SK-N-SH (cell line): ENCODE measurements at places on chromosomes 7 and 10.
A peak's percentile ranks its signal among the peaks of the same experiment; 100 is the strongest.

DNA sequence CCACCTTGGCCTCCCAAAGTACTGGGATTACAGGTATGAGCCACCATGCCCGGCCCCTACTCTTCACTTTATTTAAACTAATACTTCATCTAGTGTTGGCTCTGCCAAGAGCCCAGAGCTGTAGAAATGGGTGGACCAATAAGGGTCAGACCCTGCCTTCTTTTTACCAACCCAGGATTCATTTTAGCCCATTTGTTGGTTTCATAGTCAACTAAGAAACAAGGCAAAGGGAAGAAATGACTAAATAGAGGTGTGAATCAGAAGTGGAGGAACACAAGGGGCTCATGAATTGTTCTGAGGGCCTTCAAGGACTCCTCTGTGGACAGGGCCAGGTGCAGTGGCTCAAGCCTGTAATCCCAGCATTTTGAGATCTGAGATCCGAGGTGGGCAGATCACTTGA, 1.1 kb downstream of the ANKRD2 start:
- no peak for DNase-seq

DNA sequence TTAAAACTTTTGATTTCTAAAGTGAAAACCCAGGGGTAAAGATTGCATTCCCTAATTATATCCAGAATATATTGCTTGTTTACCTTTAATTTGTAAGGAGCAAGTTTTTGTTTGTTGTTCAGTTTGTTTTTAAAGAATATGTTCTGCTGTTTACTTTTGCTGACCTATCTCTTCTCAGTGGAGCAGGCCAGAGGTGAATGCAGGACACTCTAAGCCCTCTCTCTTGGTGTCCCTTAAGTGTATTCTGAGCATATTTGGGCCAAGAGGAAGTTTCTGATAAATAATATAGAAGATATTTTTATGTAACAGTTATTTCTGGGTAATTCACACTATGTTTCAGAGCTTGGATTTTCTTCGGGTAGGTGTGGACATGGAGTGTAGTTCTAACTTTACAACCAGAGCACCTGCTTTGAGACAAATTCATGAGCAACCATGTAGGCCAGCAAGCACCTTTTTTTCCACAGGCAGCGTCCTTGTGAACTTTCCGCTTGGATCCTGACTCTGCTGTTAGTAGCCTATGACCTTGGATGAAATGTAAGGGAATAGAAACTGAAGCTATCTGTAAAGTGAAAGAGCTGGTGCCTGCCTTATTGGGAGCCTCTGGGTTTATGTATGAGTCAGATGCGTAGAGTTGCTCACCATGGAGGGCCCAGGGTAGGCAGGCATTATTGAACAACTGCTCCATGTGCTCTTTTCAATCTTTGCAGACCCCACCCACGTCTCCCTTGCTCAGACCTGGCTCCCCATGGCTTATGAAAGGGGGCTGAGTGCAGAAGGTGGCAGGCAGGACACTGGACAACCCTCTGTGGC, 16.1 kb downstream of the OGDH start:
- no peak for DNase-seq

- DNase-seq: peak; percentile 23
Measured at GRCh38 chr7:154541606-154542005, 461.3 kb downstream of the PAXIP1 start.

DNA sequence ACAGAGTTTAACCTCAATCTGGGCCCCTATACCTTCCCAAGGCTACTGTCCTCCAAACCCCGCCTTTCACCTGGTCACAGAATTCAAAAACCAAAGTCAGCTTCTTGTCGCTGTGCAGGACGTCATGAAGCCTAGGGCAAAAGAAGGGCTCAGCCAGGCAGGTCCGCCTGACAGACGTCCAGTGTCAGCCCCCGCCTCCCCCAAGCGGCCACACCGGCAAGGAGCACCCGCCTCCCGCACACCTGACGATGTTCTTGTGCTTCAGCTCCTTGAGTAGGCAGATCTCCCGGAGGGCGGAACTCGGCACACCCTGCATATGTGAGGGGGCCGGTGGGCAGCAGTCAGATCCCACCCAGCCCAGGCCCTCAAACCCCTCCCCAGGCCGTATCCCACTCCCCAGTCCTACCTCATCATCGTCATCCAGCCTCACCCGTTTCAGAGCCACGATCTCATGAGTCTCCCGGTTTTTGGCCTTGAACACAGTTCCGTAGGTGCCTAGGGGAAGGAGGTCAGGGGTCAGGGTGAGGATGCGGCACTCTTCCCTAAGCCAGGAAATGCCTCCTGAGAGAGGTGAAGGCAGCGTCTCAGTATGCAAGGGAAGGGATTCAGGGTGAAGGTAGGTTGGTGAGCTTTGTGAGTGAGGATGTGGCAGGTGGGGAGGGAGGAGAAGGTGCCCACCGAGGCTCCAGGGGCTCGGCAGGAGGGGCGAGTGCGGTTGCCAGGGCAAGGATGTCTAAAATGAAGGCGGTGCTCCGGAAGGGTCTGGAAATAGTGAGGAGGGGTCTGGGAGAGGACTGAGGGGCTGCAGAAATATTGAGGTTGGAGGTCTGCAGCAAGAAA, 811 bp downstream of the CDK5 start:
- DNase-seq: no peak

DNA sequence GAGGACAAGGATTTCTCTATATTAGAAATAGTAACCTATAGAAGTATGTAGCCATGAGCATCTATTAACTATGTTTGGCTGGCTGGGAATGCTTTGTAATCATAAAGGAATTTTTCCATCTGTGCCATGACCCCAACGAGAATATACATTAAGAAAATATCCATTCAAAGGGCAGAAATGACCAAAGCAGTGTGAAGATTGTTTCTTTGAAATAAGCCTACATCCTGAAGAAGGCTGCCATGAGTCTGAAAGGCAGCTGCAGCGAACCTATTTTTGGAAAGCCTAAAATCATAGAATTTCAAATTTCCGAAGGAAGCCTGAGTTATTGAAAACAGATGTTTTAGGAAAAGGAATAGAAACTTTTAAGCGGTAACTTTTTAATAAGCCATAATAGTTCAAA, 244.2 kb upstream of the FOXK1 start:
- no peak for DNase-seq

- DNase-seq: no peak
Measured at GRCh38 chr10:32461203-32461602, 15.3 kb downstream of the CCDC7 start.

DNA sequence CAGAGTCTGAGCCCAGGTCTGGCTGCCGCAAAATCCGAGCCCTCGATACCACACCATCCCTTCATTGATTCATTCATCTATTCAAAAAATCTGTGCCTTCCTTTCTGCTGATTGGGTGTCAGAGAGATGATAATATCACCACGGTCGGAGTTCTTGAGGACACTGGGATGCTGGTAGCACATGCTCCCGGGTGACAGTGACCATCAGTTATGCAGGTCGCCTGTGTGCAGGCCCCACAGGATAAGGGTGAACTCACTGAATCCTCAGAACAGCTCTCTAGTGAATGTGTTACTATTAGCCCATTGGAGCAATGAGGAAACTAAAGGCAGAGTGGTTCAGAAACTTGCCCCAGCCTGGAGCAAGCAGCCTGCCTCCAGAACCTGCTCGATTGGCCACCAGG, 145.1 kb downstream of the SLIT1 start:
- DNase-seq: no peak

GRCh38 chr10:1110674-1111119, 54.5 kb downstream of the WDR37 start:
- no peak for DNase-seq

GRCh38 chr7:64628192-64628591, 37.7 kb upstream of the ZNF107 start:
- DNase-seq: no peak

DNA sequence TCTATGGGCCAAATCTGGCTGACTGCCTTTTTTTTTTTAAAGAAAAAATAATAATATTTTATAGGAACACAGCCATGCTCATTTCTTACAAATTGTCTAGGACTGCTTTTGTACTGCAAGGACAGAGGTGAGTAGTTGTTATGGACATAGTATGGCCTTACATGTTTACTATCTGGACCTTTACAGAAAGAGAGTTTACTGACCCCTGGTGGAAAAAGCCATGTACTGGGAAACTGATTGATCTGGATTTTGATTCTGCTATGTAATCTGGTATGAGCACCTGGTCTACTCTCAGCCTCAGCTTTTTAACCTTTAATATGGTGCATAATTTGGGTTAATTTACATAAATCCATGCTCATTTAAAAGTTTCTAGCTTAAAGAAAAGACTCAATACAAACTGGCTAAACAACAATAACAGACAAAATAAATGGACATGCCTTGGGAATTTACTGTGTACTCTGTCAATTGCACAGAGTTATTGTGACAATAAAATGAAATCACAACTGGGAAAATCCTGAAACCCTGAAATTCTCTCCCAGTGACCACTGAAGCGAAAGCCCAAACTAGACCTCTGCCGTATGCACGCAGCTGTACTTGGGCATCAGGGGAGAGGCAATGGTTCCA, 260.7 kb downstream of the BMPER start:
- DNase-seq: peak; percentile 49

DNA sequence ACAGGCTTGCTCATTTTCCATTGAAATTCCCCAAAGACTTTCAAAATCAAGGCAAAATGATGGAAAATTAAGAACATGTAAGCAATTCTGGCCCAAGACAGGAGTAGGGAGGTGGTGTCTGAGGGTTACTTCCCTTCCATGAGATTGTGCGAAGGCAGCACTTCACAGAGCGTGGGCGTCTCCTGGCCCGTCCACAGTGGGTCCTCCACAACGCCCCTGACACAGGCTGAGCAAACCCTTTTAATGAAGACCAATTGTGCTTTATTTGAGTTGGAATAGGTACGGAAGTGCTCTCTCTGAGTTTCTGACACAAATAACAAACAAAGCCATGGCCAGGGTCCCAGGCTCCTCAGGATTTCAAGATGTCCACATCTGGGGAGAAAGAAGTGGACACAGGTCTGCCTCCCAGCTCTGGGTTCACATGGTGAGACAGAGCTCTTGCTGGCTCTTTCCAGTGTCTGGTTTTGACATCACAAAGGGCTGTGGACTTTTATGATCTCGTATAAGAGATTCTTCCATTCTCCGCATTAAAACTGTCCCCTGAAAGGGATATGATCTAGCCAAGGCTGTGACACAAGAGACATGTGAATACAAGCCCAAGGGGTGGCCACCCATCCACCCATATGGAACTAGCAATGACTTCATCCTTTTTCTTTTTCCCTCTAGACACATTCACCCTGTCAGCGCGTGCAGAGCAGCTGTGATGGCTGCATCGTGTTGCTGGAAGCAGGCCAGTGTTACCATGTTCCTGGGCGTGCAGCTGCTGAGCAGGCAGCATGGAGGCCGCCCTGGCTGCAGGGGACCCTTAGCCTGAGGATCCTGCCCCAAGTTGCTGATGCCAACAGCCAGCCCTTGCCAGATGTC, 145.6 kb downstream of the ADAM12 start:
- peak; percentile 80 for DNase-seq
